ENCODE measurements at places on chromosomes 12 and 14. TPM values are rescaled to one million over a fixed set of nuclear protein-coding genes. Genes with fewer than 3 reads are reported as not detected.

- DNase-seq, result no peak
Observed at GRCh38 chr12:120800665-120801064, 75.0 kb downstream of the ACADS start.

- DNase-seq, result no peak
Observed at GRCh38 chr14:101179691-101180211, 276.2 kb upstream of the RTL1 start.

The PMEL gene
- total RNA-seq, result not detected

DNA sequence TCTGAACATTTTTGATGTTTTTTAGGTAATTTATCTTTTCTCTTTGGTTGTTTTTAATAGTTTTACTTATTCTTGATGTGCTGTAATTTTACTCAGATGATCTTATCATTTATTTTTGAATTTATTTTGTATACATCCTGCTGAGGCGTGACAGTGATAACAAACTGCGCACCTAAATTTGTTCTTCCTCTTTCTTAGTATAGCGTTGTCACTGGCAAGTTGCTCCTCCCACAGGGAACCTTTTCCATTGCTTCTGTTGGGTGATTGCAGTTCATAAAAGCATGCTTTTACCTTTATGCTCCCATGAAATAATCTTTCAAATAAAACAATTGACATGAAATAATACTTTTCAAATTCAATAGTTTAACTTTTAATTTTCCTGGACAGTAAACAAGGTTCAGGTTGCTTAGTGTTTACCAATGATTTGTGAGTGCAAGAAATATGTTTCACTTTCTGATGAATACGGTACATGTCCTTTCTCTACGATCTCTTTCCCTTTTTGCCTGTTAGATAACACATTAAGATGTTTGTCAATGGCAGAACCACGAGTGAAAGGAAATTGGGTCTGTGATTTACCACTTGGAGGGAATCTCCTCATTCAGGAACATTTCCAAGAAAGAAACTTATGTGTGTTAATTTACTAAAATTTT lies 223.3 kb downstream of the CCDC91 start:
- DNase-seq, result no peak

DNA sequence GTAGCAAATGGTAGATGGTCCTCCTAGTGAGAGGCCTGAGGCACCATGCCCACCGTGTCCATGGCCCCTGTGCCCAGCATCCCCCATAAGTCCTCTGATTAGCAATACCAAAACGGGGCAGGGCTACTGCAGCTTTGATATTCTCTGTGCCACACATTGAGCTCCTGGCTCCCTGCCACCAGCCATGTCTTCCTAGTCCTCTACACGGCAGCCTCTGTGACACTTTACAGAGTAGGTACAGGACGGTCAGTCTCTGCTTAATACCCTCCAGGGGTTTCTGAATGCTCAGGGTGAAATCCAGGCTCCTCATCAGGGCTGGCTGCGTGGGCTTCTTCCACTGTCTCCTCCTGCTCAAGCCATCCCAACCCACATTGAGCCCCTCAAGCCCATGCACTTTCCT lies 8.0 kb downstream of the RBM19 start:
- DNase-seq, result no peak

DNA sequence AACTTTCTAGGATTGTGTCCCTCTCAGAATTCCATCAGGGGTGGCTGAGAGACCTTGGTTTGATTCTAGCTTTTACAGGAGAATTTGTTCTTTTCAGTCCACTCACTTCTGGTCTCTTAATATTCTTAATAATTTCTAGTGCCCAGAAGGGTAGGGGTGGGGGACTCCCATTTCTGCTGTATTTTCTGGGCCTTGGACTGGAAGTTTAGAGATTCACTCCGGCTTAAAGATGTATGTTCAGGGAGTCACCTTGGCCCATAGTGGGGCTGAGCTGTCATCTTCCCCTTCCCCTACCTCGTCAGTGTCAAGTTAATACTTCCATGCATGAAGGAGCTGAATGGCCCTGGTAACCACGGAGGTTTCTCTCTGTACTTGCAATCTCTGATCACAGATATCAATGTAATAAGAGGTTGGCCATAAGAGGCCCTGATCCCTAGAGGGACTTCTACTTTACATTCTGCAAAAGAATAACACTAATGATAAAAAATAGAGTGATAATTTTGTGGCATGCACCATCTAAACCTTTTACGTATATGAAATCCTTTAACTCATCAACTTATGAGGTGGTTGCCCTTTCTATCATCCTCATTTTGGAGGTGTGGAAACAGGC lies 6.7 kb downstream of the KRT81 start:
- DNase-seq, result no peak

The LHX5 gene
- not detected for total RNA-seq

DNA sequence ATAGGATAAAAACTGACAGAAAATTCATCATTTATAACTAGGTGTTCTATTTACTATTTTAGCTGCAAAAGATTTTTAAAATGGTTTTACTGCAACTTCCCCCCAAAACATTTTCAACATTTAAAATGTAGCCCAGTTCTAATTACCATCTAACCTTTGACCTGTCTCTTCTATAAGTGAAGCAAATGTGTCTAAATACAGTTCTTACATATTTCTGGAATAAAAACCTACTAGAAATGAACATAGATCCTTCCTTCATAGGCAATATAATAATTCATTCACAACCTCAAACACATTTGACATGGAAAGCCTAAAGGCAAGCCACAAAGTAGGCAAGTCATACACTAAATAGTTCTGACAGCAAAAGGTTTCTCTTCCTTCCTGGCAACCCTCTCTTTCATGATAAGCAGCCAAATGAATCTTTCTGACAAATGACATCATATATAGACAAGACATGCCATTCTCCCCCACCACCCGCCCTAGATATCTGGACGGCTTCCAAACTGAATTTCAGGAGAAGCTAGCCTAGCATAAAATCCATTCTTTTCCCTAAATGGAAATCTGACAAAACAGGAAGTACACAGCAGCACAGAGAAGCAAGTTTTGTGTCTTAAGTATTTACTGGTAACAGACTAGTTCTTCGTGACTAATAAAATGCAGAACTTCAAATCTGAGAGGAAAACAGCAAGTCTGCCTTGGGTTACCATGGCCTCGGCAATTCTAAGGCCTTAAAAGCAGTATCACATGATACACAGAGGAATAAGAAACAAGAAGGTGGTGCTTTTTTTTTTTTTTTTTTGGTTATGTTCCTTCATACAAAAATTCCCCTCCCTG lies 17.2 kb upstream of the ARID4A start:
- DNase-seq, result peak; percentile 64

GRCh38 chr14:33879684-33880286 lies 71.1 kb downstream of the EGLN3 start:
- no peak for DNase-seq

- peak; percentile 60 for DNase-seq
Observed at GRCh38 chr12:2691006-2691344, 103.8 kb upstream of the FKBP4 start.

DNA sequence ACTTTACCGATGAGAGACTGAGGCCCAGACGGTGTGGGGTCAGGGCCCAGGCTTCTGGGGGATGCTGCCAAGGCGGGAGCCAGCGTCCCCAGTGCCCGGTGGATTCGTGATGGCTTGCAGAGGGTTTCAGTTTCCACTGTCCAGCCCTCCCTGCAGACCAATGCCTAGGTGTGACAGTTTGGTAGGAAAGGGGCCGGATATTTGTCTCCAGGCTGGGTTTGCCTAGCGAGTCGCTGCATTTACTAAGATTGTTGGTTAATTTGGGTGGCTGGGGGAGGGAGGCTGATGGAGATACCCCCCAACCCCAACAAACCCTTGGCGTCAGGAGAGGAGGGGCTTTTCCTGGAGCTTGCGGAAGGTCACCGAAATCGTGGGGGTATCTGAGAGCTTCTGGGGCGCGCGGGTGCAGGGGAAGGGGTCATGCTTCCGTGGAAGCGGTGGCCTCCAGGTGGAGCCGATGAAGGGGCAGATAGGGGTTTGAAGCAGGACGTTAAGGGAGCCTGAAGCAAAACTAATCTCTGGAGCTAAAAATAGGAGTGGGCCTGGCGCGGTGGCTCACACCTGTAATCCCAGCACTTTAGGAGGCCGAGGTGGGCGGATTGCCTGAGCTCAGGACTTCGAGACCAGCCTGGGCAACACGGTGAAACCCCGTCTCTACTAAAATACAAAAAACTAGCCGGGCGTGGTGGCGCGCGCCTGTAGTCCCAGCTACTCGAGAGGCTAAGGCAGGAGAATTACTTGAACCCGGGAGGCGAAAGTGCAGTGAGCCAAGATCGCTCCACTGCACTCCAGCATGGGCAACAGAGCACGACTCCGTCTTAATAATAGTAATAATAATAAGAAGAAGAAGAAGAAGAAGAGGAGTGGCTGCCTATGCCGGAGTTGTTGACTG lies 1.1 kb upstream of the CDC42BPB start:
- DNase-seq, result no peak

- no peak for DNase-seq
Observed at GRCh38 chr12:13368431-13368830, 171.9 kb downstream of the EMP1 start.

Data from naive thymus-derived CD4-positive, alpha-beta T cell (primary cell).